Muscle of leg (tissue), 16 donors: ENCODE measurements at places on chromosomes 11 and 22. TPM values are rescaled to one million over a fixed set of nuclear protein-coding genes. Genes with fewer than 3 reads are reported as not detected.

The GPHA2 gene
- total RNA-seq: not detected

The PSMC3 gene
- 99.1 TPM for total RNA-seq

The OR51B4 gene
- total RNA-seq: 0.09 TPM

The DGCR6 gene
- 22.5 TPM for total RNA-seq

The ABCG4 gene
- 0.13 TPM for total RNA-seq

The CCDC188 gene
- 0.93 TPM for total RNA-seq

DNA sequence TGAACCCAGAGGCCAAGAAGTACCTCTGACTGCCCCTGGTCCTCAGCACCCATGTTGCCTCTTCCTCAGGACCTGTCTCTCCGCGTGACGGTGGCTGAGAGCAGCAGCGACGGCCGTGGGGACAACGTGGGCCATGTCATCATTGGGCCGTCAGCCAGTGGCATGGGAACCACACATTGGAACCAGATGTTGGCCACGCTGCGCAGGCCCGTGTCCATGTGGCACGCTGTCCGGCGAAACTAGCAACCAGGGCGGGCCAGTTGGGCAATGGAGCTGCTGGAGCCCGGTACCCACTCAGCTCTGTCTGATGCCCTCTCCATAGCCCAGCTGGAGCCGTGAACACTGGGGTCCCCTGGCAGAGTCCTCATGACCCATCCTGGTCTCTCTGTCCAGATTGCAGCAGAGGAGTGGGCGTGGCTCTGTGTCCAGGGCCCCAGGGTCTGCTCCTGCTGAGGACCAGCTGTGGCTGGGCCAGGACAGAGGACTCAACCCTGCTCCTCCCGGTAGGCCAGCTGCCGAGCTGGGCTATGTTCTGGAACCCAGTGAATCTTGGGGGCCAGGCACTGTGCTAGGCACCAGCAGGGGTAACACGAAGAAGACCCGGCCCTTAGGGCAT is 8.0 kb upstream of the RHOD start:
- DNase-seq: no peak

GRCh38 chr22:46105494-46106278 is 44.6 kb upstream of the PPARA start:
- no peak for DNase-seq

DNA sequence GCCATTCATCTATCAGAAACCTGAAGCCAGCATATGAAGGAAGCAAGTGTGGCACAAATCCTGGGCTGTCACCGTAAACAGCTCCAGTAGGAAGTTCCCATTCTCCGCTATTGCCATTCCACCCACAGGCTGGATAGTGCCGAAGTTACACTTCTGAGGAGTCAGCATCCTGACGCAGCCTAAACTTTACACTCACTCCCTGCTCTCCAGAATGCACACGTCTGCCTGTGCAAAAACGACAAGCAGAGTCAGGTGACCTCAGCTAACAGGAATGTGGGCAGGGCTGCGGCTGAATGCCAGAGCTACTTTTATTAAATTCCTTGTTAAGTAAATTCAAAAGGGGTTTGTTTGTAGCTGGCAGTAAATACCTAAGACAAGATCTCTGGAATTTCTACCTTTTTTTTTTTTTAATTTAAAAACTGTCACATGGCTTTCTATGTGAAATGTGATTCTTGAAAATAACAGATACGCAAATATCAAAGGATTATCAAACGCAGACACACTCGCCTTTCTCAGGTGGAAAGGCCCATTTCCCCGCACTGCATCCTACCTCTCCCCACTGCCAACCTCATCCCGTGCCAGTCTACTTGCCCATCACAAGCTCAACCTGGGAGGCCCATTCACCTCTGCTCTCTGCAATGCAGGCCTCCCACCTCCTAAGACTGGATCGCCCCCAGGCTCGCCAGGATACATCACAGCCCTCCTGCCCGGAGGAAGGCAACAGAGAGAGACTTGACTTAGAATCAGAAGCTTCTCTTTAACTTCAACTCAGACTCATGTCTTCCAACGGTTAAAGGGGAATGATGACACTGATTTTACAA is 33.5 kb downstream of the NFRKB start:
- DNase-seq: peak; percentile 64

DNA sequence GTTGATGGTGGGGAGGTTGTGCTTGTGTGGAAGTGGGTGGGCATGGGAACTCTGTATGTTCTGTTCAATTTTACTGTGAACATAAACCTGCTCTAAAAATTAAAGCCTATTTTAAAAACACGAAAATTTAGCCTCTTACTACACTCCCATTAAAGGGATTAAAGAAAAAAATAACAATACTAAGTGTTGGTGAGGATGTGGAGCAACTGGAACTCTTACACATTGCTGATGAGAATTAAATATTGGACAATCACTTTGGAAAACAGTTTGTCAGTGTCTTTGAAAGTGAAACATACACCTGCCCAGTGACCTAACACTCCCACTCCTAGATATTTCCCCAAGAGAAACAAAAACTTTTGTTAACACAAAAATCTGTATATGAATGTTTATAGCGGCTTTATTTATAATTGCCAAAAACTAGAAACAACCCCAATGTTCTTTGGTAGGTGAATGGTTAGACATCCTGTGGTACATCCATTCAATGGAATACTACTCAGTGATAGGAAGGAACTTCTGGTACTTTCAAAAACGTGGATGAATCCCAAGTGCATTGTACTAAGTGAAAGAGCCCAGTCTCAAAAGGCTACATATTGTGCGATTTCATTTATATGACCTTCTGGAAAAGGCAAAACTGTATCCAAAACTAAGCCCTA is 23.5 kb downstream of the LRRC32 start:
- DNase-seq: no peak

DNA sequence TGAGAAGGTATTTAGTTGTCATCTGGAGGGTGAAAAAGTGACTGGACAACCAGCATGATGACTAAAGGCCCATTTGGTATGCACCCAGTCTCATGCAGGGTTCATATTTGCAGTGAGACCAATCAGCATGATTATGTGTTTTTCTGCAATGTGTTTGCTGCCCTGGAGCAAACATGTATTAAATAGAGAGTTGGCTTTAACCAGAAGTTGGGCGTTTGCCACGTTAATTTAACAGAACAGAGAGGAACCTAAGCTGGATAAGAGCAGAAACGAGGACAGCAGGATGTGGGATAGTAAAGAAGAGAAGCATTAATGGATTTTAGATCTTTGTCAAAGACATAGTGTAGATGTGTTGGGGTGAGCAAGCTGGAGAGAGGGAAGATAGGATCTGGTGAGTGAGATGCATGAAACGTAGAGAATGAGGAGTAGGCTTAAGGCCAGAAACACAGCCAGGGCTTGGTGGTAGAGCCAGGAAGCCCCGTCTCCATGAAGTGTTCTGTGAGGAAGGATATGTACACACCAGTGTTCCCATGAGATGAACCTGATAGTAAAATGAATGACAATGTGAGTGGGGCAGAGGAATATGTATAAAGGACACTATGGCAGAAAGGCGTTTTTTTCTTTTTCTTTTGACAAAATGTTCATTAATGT is 164.0 kb upstream of the PDGFD start:
- peak; percentile 39 for DNase-seq

DNA sequence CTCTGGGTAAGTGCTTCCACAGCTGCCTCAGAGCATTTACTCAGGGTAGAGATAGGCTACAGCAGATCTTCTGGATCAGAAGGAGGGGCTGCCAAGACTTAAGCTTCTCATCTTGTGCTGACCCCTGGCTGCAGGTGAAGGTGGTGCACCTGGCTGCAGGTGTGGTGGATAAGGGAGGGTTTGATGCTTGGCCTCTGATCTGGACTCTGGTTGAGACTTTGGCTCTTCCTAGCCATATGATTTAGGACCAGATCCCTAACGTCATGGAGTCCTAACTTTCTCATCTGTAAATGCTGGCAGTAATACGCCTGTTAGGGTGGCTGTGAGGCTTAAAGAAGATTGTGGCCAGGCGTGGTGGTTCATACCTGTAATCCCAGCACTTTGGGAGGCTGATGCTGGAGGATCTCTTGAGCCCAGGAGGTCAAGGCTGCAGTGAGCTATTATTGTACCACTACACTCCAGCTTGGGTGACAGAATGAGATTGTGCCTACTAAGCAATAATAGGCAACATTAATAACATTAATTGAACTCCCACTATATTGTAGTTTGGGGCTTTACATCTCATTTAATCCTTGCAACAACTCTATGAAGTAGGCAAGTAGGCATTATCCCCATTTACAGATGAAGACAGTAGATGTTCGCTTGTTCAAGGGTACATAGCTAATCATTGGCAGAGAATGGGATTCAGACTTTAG is 10.7 kb downstream of the DTX4 start:
- DNase-seq: no peak

- DNase-seq: peak; percentile 56
Measured at GRCh38 chr22:45612940-45613339, 58.7 kb upstream of the ATXN10 start.

DNA sequence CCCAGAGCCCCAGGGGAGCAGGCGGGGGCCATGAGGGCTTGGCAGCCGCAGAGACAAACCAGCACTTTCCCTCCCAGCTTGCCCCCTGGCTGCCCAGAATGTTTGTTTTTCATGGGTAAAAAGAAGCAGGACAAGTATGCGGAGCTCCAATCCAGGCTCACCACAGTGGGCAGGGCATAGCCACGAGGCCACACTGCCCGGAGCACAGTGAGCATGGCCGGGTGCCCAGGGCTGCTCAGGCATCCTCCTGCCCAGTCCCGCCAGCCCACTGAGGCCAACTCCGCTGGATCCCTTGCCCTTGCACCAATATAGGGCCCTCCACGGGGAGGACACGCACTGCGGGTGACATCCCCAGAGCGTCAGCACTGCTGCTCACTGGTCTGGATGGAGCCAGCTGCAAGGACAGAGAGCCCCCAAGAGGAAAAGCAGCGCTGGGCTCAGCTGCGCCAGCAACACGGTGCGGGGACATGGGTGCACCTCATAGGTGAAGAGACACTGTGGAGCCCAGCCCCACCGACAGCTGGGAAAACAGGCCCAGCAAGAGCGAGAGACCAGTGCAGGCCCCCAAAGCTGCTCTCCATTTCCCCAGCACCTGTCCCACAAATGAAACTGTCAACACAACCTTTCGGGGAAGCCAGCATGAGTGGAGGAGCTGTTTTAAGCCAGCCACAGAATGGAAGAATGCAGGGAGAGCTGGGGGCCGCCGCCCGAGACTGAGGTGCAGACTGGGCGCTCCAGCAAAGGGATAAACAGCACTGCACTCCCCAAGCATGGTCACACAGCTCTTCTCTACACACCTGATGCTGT is 24.8 kb downstream of the ARVCF start:
- DNase-seq: no peak

GRCh38 chr11:13011466-13012055 is 2.4 kb downstream of the RASSF10 start:
- no peak for DNase-seq

- DNase-seq: no peak
Measured at GRCh38 chr11:34155057-34155756, 49.8 kb downstream of the NAT10 start.

GRCh38 chr11:79119491-79120284 is 321.1 kb downstream of the TENM4 start:
- peak; percentile 64 for DNase-seq

- peak; percentile 43 for DNase-seq
Measured at GRCh38 chr22:42283278-42284201, 13.1 kb upstream of the TCF20 start.

DNA sequence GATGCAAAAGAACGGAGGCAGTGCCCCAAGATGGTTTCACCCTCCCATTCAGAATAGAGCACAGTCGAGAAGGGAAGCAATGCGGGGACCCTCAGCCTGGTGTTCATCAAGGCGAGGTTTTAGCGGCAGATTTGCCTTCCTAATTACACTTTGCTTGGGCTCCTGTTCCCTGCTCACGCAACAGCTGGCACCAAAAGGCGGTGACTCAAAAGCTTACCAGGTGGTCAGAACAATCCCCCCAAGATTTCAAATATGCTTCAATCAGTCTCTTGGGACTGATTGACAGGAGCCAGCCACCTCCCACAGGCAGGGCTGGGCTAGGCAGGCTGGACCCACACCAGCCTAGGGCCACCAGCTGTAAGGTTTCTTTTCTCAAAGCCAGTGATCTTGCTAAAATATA is 14.2 kb downstream of the IGSF9B start:
- no peak for DNase-seq

GRCh38 chr11:57637626-57638004 is 12.1 kb downstream of the YPEL4 start:
- DNase-seq: peak; percentile 56

DNA sequence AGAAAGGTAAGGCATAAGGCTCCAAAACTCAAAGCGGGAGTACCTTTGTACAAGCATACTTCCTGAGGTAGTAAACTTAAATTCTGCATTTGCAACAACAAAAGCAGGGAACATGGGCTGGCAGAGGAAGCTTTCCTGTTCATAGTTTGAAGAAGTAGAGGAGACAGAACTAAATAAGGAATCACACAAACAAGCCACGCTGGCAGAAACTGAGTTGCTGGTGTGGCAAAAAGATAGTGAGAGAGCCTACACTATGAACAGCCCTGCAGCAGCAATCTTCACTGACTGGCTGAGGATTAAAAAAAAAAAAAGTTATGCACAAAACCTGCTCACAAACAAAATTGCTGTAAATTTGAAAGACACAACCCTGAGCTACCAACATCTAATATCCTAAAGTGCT is 46.5 kb downstream of the FCHSD2 start:
- peak; percentile 66 for DNase-seq

DNA sequence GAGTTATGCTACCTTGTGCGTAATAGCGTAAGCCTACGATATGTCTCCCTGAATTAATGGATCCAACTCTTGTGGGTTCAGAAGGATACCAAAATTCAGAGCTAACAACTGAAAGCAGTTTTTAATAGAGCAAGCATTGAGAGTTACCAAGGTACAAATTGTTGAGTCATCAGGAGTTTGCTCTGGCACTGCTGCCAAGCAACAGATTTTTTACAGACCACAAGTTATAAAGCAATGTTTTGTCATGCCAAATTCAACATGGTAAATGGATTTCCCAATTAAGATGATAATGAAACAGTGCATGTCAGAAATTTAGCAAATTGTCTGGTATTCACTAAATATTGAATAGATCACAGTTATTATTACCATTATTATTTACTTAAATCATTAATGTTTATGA is 295.6 kb downstream of the NELL1 start:
- DNase-seq: no peak

DNA sequence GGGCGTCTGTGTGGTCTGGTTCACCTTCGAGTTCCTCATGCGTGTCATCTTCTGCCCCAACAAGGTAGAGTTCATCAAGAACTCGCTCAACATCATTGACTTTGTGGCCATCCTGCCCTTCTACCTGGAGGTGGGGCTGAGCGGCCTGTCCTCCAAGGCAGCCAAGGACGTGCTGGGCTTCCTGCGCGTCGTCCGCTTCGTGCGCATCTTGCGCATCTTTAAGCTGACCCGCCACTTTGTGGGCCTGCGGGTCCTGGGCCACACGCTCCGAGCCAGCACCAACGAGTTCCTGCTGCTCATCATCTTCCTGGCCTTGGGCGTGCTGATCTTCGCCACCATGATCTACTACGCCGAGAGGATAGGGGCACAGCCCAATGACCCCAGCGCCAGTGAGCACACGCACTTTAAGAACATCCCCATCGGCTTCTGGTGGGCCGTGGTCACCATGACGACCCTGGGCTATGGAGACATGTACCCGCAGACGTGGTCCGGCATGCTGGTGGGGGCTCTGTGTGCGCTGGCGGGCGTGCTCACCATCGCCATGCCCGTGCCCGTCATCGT is 37.3 kb downstream of the KCNC1 start:
- DNase-seq: no peak
